ENCODE measurements at places on chromosomes 6 and 20.
A peak's percentile ranks its signal among the peaks of the same experiment; 100 is the strongest.

DNA sequence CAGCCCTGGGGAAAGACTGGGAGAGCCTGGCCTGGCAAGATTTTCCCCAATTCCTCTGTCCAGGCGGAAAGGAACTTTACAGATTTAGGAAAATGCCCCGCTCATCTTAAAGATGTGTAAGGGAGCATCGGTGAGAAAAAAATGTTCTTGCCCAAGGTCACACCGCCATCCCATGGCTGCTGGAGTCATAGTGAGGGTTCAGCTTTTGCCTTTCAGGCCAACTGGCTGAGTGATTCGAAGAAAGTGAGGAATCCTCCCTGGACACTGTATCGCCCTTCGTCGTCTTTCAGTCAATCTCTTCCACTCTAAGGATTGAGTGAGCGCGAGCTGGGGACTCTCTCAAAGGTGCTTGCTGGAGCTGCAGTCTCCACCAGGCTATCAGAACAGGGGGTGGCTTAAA lies 1.4 kb downstream of the WFDC2 start:
- DNase-seq, result peak; percentile 58

DNA sequence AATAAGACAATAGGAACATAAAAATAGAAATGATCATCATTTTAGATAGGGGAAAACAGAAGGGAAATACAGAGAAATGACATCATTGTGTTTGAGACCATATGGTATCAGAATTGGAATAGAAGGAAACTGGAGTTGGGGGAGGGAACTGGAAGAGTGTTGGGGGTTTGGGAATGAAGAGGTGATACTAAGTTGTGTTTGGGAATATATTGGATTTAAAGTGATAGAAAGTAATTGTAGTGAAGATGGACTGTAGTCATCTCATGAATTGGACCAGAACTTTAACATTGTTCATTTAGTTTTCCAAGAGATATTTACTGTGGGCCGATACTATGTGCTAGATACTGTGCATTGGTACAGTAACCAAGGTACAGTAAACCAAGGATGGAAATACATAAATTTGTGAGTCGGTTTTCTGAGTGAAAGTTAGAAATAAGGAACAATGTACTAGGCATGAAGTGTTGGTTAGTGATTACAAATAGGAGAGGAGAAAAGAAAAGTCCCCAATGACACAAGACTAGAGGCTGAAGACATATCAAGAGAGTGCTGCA lies 32.3 kb downstream of the KCNQ5 start:
- DNase-seq, result no peak

DNA sequence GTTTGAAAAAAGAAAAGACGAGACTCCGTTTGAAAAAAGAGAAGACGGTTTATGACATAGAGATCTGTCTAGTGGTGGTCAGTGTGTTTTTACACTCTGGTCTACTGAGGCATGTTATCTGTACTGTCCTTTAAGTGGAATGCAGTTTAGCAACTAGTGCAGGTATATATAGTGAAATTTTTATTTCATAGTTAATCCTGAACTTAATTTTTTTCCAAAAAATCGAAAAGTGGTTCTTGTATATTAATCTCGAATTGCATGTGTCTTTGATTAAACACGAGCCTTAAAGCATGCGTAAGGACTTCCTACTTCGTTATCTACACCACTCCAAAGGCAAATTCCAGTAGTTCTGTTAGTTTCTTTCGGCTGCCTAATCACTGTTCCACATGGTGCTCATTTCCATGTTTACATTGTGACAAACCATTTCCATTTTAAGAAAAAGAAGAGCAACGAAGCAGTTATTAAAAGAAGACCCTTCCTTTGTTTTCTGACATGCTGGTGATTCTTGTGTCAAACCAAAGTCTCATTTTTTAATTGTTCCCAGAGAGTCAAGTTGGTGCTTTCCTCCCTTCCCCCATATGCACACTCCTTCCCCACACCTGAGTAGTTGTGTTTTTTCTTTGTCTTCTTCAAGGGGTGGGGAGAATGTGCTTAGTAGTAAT lies 2.3 kb downstream of the SNX9 start:
- DNase-seq, result peak; percentile 70

GRCh38 chr6:55023230-55023629 lies 151.1 kb upstream of the HCRTR2 start:
- no peak for DNase-seq

DNA sequence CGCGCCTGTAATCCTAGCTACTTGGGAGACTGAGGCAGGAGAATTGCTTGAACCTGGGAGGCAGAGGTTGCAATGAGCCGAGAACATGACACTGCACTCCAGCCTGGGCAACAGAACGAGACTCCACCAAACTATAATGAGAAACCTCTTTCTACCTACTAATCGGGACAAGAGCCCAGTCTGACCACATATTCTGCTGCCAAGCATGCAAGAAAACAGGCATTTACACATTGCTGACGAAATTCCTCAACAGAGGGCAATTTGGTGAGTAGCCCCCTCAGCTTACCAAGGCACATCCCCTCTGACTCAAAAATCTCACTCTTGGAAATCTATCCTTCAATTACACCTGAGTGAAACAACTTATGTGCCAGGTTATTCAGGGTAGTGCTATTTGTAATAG lies 81.2 kb downstream of the SLC23A2 start:
- DNase-seq, result no peak

DNA sequence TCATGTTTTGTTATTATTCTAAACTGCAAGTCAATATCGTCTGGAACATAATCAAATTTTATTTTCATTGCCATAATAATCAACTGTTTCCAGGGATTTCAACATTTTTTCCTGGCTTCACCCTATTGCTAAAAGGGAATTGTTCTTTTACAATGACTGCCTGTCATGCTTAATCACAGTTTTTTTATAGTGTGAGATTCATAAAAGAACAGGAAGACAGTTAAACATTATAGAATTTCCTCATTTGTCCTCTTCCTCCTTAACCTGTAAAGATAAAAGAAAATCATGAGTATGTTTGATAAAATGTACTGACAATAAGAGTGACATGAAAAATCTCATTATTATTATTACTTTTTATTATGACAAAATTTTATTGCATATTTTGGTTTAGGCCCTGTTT lies 73.3 kb upstream of the CENPW start:
- no peak for DNase-seq

GRCh38 chr6:88177961-88178464 lies 11.9 kb upstream of the CNR1 start:
- no peak for DNase-seq

DNA sequence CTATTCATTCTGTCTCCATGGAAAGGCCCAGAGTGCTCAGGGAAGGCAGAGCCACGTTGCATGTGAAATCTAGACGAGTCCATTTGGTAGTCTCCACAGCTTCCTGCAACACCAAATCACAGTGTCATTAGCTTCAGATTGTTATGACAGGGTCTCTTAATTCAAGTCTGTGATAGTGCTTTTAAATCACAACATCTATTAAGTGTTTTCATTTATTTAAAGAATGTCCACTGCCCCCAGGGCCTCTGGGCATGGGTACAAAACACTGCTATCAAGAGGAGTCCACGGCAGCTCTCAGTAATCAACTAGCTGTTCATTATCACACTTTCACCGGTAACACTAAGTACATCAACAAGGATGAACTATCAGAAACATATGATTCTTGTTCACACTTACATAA lies 455.9 kb upstream of the JARID2 start:
- no peak for DNase-seq

DNA sequence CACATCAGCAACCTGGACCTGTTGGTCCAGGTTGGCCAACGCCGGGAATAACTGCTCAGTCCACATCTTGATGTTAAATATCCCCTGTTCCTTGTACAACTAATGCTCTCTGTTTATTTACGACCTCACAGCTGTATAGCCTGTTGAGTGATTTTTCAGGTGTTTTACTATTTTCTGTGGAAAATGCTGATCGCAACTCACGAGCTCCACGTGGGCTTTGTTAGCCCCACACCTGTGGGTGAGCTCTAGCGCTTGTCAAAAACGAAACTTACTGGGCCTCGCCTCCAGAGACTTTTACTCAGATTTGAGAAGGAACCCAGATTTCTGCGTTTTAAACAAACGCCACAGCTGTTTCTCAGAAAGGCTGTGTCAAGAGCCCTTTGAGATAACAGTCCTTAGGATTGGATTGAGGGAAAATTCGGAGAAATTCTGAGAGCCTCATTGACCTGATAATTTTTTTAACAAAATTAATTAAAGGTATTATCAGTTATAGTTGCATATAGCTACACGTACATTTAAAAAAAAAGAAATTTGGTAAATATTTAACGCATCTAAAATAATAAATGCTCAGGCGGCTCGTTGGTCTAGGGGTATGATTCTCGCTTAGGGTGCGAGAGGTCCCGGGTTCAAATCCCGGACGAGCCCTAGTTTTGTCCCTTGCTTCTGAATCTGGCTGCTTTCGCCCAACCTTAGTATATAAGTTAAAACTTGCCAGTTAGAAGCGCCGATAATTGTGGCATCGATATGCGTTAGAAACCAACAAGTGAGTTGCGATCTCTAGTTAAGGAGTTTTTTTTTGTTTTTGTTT lies 16.7 kb downstream of the HMGN4 start:
- peak; percentile 47 for DNase-seq

DNA sequence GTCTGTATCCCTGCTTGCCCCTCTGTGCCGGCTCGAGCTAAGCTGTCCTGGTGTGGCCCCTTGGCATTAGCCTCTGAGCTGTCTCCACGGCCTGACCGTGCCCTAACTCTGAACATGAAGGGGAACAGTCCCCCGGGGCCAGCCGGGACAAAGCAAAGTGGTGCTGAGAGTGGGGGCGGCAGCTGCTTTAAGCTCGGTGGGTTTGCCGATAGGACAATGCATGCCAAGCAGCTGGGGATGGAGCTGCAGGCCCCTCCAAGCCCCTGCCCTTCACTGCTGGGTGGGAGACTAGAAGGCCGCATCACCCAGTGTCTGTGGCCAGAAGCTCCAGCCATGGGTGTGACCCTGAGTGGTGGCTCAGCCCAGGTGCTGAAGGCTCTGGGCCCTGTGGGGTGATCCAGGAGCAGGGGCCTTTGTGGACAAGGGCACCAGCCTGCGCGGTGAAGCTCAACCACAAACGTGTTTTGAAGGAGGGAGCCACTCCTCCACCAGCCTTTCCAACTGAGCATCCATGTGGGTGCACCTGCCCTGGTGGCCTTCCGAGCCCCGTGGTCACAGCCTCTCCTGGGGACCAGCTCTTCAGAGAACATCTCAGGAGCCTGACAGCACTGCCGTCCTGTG lies 242.5 kb downstream of the ERMARD start:
- no peak for DNase-seq

DNA sequence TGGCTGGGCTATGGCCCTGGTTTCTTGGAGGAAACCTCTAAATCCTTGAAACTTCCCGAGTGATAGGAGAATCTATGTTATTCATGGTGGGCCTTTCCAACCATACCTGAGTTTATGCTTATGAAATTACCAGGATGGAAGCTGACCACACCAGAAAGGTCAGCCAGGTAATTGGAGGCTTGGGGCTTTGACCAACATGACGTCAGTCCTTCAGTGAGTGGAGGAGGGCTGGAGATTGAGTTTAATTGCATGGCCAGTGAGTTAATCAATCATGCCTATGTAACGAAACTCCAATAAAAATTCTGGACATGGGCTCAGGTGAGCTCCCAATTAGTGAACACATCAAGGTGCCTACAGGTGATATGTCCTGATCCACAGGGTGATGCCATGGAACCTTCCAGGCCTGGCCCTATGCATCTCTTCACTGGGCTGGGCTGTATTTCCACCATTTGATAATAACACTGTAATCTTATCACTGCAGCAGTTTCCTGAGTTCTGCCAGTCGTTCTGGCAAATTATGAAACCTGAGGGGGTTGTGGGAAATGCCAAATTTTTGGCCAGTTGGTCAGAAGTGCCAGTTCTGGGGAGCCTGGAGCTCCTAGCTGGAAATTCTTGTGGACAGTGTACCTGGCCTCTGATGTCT lies 106.5 kb downstream of the CDH26 start:
- no peak for DNase-seq

GRCh38 chr20:59575216-59575615 lies 29.1 kb upstream of the PHACTR3 start:
- DNase-seq, result no peak

- DNase-seq, result no peak
Observed at GRCh38 chr6:35036059-35036827, 104.9 kb downstream of the TCP11 start.

DNA sequence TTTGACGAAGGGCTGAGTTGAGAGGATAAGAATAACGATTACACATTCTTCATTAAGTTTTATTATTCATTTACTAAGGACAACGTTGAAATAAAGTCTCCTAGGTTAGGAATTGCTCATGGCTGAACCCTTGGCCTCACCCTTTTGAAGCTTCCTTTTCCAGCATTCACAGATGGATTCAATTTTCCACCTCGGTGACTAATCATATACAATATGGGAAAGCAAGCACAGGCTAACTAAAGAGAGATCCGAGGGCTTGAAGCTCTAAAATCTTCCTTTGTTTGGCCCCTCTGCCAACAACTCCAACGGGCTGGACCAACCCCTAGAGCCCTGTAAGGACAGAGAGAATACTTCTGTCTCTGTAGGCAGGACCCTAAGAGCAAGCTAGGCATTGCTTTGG lies 159.5 kb downstream of the SOD2 start:
- no peak for DNase-seq

GRCh38 chr6:73323323-73323722 lies 30.8 kb downstream of the DPPA5 start:
- no peak for DNase-seq

DNA sequence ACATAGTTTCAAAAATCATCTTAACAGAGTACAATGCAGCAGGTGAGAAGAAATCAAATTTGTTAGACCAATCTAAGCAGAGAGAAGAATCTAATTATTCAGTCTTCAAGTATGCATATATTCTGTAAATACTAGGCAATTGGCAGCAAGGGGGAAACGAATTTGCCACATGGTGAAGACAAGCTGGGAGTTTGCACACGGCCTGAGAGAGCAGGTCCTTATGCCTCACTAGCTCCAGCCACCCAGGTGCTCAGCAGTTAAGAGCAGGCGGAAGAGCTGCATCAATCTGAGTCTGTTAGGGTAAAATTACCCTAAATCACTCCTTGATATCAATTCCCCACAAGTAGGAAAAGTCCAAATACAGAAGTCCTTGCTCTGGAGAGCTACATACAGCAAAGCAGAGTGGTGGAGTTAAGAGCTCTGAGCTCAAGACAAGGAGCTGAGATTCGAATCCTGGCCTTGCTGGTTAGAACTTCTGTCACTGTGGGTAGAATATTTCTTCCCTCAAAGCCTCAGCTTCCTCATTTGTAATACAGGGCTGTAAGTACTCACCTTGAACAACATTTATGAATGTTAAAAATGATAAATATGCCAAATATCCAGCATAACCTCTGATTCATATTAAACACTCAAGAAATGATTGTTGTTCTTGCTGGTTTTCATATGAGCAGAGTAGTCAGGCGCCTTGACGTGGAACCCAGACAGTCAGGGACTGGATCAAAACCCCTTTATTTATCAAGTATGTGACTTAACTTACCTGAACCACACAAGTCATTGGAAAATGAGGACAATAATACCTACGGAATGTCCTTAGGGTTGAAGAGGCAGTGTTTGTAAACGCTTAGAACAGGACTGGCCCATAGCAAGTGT lies 444.2 kb downstream of the CDH26 start:
- no peak for DNase-seq
